ENCODE measurements at places on chromosomes 4 and X.
A peak's percentile ranks its signal among the peaks of the same experiment; 100 is the strongest.

- DNase-seq, result no peak
These were observed 64.8 kb upstream of the GK2 start for GRCh38 chr4:79472693-79473438.

DNA sequence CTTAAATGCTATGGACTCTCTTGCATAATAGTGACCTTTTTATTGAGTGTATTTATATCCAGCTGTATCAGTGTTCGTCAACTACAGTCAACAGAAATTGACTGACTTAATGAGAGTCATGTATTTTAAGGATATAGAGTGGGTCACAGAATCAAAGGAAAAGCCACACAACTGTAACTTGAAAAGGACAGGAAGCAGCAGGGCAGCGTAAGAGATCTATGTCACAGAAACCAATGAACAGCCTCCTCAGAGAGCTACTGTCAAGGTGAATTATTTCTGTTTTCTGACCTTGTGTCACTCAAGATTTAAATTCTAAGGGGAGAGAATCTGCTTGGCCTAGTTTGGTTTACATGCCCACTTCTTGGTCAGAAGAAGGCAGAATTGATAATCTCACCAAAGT, 94.1 kb upstream of the FRAS1 start:
- DNase-seq, result no peak

DNA sequence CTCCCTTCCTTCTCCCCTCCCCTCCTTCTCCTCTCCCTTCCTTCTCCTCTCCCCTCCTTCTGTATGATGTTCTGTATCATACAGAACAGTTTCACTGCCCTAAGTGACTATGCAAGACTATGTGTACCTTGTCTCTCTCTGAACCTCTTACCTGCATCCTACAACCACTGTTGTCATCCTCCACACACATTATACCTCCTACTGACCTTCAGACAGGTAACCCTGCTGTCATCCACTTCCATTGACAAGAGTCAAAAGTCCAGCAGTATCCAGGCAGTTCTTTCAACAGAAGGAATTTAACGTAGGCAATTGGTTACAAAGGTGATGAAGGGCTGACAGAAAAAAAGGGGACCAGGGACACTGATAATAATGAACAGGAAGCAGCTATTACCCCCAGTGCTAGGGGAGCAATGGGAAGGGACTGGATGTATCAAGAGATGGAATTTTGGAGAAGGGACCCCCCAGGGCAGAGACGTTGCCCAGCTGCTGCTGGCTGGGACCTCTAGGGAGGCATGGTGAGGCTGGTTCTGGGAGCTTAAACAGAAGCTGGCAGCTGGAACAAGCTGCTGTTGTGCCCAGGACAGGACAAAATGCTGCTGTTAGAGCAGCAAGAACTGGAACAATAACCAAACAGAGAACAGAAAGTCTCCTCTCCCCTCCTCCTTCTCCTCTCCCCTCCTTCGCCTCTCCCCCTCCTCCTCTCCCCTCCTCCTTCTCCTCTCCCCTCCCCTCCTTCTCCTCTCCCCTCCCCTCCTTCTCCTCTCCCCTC, 84.7 kb downstream of the DCTD start:
- no peak for DNase-seq

GRCh38 chr4:109441862-109442458, 8.3 kb downstream of the SEC24B start:
- DNase-seq, result no peak

- no peak for DNase-seq
These were observed 71.2 kb upstream of the TMEM164 start for GRCh38 chrX:109931677-109932076.

GRCh38 chr4:168843635-168844034, 166.4 kb downstream of the CBR4 start:
- DNase-seq, result no peak

- DNase-seq, result no peak
These were observed 39.1 kb upstream of the ANXA3 start for GRCh38 chr4:78512357-78512920.

- DNase-seq, result no peak
These were observed 419.6 kb upstream of the CPEB2 start for GRCh38 chr4:14582677-14583076.

DNA sequence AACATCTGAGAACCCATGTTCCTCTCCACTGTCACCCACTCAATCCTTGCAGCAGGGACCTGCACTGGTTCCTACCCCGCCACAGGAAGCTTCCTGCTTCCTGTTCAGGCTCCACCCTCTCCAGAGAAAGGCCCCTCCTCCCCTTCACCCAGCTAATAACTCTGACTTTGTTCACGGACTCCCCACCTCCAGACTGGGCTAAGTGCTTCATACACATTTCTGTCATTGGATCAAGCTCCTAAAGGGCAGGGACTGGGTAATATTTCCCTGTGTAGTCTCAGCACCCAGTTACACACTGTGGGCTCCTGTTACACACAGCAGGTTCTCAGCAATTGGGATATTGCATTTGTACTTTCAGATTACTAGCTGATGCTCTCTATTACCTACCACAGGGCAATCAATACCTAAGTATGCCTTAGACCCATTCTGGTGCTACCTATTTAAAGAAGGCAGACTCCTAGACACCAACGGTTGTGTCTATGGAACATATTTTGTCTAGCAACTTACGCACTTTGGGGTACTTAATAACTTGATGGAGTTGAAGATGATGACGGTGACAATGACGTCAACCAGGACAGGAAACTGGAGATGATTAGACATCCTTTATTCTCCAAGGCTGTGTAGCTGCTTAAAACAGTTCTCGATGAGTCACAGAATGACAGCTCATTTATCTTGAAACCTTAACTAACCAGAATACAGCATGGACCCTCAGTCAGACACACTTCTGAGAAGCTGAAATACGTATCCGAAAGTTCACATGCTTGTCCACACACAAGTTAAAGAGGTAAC, 58.1 kb downstream of the MAML3 start:
- DNase-seq, result peak; percentile 71

DNA sequence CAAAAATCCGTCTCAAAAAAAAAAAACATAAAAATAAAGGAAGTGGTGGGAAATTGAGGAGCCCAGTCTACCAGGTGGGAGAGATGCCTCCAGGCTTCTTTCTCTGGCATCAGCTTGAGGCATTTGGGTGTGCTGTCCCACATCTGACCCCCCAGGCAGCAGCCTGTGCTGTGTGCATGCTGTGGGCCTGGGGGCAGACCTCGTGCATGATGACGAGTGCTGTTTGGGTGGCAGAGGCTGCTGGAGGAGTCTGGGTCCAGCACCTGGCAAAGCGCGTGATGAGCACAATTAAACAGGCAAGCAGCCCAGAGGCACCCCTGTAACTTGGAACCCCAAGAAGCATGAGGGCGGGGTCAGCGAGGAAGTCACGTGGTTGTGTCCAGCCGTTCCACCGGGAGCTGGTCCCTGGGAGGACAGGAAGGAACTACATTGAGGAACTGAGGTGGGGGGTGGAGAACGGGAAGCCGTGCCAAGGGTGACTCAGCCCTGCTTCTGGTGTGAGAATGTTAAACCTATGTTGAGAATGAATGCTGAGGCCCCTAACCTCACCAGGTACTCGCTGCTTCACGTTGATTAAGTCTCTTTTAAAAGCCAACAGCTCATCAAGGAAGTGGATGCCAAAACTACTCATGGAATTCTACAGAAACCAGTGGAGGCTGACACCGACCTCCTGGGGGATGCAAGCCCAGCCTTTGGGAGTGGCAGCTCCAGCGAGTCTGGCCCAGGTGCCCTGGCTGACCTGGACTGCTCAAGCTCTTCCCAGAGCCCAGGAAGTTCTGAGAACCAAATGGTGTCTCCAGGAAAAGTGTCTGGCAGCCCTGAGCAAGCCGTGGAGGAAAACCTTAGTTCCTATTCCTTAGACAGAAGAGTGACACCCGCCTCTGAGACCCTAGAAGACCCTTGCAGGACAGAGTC, 6.1 kb downstream of the TACC3 start:
- DNase-seq, result peak; percentile 56

Data from CD4-positive, alpha-beta T cell treated with Interleukin-15 for 1 hour (primary cell).